Liver (tissue), 10 donors: ENCODE measurements at places on chromosomes 12 and 14.

GRCh38 chr14:53218161-53218560 is 65.0 kb upstream of the DDHD1 start:
- no peak for DNase-seq

DNA sequence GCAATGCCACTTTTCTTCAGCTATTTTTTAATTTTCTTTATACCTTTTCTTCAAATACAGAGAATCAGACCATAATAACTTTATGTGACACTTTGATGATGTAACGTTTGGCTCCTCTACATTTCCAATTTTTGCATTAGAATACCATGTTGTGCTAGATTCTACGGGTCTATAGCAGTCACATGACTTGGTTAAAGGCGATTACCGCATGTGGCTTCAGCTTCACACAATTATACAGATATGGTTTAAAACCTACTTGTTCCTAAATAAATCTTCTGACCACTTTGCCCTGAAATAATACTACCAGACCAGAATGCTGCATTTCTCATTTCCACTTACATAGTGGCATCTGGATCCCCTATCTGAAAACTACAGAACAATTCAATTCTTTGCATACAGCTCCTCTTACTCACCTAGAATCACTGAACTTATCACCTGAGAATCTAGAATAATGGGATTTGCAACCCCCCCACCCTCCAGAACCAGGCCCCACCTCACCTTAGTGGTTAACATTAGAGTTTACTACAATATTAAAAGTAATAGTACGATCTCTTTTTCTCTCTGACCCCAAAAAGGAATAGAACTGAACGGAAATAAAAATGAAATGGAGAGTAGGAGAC is 1.3 kb downstream of the MAX start:
- no peak for DNase-seq

DNA sequence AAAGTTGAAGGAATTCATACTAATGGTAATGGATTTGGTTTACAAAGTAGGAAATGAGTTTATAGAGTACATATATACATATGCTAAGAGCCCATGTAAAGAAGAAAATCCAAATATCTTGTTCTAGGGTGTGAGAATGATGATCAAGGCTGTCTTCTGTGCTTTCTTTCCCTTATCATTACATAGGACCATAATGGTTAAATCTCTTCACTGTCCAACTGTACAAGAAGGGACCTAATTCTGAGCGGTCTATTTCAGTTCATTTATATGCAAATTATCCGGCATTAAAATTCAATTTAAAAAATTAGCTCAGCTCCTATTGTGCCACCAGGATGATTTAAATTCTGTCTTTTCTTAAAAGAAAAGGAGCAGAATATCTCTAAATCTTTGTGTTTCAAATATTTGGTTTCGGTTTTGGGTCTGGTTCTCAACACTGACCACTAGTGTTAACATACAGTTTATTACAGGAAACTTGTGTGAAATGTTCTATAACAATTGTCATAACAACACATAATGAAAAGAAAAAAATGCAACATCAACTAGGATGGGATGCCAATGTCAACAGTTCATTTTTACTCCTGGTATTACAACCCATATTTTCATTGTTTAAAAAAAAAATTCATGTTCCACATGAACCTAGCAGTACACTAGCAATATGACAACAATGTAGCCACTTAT is 16.8 kb downstream of the OR4K1 start:
- DNase-seq: no peak

GRCh38 chr12:98238515-98239130 is 276.8 kb upstream of the TMPO start:
- no peak for DNase-seq

DNA sequence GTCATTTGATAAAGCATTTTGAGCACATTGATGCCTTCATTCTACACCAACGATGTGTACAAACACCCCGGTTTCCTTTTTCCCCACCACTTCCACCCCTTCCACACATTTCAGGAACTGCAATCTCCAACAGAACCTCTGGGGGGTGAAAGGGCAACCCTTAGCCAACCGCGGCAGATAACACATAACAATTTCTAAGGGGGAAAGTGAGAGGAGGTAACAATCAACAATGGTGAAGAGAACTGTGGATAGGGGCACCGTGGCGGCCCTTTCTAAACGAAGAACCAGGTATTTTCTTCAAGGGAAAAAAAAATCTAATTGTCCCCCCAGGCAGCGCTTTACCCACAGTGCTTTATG is 1.1 kb downstream of the KITLG start:
- no peak for DNase-seq

DNA sequence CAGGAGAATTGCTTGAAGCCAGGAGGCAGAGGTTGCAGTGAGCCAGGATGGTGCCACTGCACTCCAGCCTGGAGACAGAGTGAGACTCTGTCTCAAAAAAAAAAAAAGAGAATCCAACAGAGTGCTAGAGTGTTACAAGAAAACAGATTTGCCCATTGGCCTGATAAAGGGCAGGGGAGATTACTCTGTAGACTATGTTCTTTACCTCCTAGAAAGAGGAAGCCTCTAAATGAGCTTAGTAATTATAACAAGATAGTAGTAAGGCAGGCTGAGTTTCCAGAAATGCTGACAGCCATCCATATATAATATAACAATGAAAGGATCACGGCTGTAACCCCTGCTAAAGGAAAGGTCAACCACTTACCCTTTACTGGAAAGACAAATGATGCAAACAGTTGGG is 24.4 kb downstream of the AK7 start:
- no peak for DNase-seq

GRCh38 chr12:49959685-49960473 is 1.8 kb upstream of the AQP5 start:
- DNase-seq: no peak

GRCh38 chr14:97594306-97594705 is 797.1 kb downstream of the VRK1 start:
- DNase-seq: no peak

- DNase-seq: no peak
These were observed 117.1 kb downstream of the HMGA2 start for GRCh38 chr12:65941388-65941787.
